ENCODE measurements at places on chromosomes 16 and 17.
A peak's percentile ranks its signal among the peaks of the same experiment; 100 is the strongest.

- DNase-seq, result no peak
These were observed 215.9 kb upstream of the GSE1 start for GRCh38 chr16:85396879-85397871.

- DNase-seq, result no peak
These were observed 2.5 kb downstream of the TAF15 start for GRCh38 chr17:35811759-35812158.

- peak; percentile 89 for DNase-seq
These were observed 5.6 kb downstream of the ALOX12 start for GRCh38 chr17:7001318-7001961.

DNA sequence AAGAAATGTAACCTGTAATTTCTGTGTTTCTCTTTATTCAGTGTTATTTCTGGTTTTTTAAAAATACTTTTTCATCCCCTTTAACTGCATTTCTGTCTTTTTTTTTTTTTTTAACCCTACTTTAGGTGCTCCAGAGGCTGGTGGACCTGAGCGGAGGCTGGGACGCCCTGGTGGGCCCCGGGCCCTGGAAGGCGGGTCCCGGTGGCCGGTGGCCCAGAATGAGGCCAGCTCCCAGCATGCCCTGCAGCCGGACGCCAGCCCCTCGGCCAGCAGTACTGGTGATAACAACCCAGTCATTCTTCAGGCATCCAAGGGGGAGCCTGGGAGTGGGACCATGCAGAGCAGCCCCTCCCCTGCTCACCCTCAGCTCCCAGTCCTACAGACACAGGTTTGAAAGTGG is 1.5 kb downstream of the SRCAP start:
- no peak for DNase-seq

- DNase-seq, result no peak
These were observed 14.7 kb downstream of the CA7 start for GRCh38 chr16:66858740-66859396.

DNA sequence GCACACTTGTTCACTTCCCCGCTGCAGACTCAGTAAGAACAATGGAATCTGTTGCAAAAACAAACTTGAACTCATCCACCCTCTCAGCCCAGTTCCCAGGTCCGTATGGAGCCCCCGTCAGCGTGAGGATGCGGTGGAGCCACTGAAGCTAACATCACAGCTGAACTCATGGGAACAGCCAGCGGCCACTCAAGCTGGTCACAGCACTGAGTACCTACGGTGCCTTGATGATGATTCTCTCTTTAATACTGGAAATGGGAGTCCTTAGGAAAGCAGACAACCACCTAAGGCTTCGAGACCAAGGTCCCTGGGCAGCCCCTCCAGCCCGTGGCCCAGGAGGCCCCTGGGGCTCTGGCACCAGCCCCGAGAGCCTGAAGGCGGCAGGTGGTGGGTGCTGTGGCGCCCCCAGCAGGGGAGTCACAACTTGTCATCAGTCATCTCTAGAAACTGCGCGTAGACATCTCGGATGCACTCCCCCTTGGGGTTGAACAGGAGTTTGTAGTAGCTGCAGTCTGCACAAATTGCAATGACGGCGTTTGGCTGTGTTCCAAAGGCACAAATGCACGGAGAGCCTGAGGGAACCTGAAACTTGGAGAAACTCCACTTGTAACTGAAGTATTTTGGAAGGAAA is 31.0 kb upstream of the RHOT1 start:
- peak; percentile 76 for DNase-seq

GRCh38 chr16:31714903-31715504 is 158.6 kb upstream of the ZNF267 start:
- DNase-seq, result no peak

- DNase-seq, result no peak
These were observed at the start of gene UTS2R for GRCh38 chr17:82371333-82372248. Gene UTS2R (plus strand): TSS chr17:82371765. CDS start chr17:82374325, 2,560 bp downstream.

- no peak for DNase-seq
These were observed 359.9 kb upstream of the XYLT1 start for GRCh38 chr16:17830651-17831050.

DNA sequence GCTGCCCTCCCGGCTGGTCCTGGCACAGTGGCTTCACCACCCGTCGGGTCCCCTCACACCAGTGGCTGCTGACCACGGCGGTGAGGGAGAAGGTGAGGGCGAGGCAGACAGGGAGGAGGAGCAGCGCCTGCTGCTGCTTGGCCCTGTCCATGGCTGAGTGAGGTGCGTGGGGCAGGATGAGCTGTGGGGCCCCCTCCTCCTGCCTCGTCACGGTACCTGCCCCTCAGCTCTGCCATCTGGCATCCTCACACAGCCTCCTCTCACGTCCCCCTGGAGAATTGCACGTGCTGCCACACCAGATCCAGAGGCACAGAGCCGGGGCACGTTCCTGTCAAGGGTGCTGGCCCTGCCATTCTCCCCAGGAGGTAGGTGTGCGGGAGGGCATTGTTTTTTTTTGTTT is at the start of gene GSG1L2:
Gene GSG1L2, minus strand, starts transcription at position 159 of the 400 bp plus-strand sequence. Its CDS starts 8 bp downstream, at position 151.
- DNase-seq, result no peak

GRCh38 chr16:12535535-12536411 is 267.9 kb downstream of the CPPED1 start:
- peak; percentile 53 for DNase-seq

GRCh38 chr17:58272367-58273280 is 8.1 kb downstream of the MPO start:
- peak; percentile 29 for DNase-seq

- DNase-seq, result no peak
These were observed 461.7 kb upstream of the DYNLRB2 start for GRCh38 chr16:80079072-80079471.

DNA sequence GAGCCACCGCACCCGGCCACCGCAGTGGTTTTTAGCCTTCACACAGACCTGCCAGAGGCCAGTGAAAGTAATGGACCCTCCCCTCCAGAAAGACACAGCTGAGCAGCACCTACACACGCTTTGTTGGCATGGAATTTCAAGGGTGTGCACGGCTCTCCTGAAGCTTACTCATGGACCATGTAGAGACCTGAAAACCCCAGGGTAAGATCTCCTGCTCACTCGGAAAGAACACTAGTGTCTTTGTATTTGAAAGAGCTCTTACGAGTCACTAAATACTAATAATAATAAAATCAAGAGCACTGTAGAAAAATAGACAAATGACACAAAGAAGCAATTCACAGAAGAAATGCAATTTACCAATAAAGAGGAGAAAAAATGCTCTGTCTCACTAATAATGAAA is 20.0 kb downstream of the SLC43A2 start:
- DNase-seq, result no peak

GRCh38 chr16:13077816-13078215 is 176.4 kb downstream of the SHISA9 start:
- DNase-seq, result no peak

GRCh38 chr17:47716375-47716774 is 16.7 kb upstream of the TBX21 start:
- no peak for DNase-seq

DNA sequence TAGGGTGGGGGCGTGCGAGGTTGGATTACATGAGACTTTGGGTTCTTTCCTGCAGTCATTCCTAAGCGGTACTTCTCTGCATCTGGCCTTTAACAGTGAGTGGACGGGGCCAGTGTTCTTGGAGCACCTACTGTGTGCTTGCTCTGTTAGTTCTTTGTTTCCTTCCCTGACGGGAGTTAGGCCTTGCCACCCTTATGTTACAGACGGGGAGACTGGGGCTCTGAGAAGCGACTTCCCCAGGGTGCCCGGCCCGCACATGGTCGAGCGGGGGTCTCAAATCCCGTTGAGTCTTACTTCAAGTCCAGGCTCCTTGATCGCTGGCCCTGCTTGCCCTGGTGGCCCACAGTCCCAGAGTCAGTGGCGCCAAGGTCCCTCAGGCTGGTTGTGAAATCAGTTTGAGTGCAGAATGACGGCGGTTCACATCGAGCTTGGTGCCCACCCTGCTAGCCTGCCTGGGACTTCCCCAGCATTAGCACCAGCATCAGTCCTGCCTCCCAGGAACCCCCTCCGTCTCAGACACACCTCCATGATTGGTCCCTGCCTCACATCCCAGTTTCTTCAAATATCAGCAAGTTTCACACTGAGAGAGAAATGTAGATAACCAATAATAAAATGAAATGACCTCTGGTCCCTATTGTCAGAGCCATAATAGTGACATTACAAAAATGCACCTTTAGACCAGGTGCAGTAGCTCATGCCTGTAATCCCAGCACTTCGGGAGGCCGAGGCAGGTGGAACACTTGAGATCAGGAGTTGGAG is 128.0 kb downstream of the CMIP start:
- no peak for DNase-seq

DNA sequence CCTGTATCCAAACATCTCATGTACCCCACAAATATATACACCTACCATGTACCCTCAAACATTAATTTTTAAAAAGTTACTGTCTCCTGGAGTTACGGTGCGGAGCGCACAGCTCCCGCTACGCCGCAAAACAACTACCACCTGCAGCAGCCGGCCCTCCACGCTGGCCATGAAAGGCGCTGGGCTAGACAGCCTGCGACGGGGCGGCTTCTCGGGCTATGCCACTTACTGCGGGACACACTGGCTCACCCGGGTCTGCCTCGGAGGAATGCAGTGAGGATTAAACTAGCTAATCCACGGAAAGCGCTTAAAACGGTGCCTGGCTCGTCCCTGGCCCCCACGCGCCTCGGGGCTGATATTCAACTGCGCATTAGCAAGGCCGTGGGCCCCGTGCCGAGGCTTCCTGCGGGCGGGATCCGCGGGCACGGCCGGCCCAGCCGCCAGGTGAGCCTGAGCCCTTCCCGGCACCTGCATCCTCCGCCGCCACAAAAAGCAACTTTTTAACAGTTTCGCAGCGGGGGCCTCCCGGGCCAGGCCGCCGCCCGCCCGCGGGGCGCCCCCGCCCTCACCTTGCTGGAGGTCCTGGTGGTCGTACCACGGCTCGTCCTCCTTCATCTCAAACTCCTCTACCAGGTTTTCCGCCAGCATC is 633 bp downstream of the CDR2 start:
- no peak for DNase-seq
